Astrocyte of the spinal cord (primary cell): ENCODE measurements at places on chromosomes 2 and 18.
A peak's percentile ranks its signal among the peaks of the same experiment; 100 is the strongest.

DNA sequence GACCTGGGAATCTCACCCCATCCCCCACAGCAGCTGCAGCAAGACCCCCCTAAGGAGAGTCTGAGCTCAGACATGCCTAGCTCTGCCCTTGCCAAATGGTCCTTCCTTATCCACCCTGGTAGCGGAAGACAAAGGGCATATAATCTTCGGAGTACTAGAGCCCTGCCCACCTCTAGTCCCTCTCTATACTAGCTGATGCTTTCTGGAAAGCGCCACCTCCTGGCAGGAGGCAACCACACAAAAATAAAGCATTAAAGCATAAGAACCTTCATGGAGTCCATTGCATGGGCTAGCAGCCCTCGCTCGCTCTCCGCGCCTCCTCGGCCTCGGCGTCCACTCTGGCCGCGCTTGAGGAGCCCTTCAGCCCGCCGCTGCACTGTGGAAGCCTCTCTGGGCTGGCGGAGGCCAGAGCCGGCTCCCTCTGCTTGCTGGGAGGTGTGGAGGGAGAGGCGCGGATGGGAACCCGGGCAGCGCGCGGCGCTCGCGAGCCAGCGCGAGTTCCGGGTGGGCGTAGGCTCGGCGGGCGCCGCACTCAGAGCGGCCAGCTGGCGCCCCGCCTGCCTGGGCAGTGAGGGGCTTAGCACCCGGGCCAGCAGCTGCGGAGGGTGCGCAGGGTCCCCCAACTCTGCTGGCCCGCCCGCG is 941.2 kb downstream of the SUCLG1 start:
- no peak for DNase-seq

GRCh38 chr2:42296226-42296625 is 64.8 kb downstream of the COX7A2L start:
- DNase-seq: no peak

GRCh38 chr18:46042571-46043123 is 29.4 kb downstream of the PSTPIP2 start:
- peak; percentile 84 for DNase-seq

DNA sequence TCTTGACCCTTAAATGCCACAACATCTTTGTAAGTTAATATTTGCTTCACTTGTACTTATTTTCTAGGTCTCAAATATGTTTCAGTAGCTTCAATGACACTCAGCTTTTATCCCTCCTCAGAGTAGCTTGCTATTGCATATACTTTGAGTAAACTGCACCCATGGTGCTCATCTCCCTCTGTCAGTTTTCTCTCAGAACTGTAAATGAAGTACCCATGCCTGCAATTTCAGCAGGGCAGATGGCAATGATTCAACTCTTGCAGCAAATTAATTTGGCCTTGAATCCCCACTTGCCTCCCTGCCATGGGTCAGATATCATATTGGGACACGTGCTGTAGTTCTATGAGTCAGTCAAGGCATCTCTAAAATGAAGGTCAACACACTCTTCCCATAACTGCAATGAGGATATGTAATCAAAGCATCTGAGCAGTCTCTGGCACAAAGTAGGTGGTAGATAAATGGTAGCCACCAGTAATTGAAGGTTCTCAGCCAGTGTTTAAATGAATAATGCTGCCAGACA is 225.8 kb downstream of the PIEZO2 start:
- no peak for DNase-seq

DNA sequence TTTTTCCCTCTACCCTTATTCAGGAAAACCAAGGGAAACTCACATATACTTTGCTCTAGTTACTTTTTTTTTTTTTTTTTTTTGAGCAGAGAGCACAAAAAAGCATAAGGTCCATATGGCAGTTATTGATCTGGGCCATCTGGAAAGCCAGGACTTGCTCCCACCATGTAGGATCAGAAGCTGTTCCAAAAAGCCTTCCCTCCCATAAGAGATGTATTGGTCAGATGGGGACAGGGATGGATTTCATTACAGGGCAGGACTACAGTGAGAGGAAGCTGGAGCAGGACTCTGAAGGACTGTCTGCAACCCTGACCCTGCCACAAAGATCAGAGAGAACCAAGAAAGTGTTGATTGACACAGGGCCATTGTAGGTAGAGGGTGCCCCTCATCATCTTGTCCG is 57.3 kb downstream of the NRP2 start:
- DNase-seq: no peak

DNA sequence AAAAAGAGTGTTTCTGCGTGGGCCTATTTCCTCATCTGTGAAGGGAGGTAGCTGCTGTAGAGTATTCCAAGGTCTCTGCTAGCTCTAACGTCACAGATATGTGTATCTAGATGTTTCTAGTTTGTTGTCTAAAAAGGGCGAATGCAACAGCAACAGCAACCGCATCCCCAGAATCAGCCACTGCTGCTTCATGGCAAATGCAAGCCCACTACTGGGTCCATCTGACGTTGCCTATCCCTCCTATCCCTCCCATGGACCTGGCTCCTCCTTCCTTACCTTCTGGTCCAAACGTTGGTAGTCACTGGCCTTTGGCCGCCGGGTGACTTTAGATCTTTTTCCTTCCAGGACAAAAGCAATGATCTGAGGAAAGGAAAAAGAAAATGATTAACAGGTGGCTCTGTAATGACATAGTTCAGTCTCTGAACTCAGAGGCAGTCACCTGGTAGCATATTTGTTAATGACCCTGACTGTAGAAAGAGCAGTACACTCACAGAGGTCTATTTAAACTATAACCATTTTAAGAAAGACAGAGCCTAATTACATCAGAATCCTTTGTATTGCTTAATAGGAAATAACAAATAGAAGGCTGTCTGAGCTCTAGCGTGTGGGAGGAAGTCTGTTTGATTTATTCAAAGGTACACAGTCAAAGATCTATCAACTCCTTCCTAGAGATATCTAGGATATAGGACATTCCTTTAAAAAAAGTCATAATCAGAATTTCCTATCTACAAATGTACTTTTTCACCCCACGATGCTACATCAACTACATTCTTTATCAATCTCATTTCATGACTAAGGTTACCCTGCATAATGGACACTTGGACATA is 2.9 kb downstream of the TGOLN2 start:
- no peak for DNase-seq

- no peak for DNase-seq
Observed at GRCh38 chr2:237661270-237661669, 33.9 kb downstream of the LRRFIP1 start.

DNA sequence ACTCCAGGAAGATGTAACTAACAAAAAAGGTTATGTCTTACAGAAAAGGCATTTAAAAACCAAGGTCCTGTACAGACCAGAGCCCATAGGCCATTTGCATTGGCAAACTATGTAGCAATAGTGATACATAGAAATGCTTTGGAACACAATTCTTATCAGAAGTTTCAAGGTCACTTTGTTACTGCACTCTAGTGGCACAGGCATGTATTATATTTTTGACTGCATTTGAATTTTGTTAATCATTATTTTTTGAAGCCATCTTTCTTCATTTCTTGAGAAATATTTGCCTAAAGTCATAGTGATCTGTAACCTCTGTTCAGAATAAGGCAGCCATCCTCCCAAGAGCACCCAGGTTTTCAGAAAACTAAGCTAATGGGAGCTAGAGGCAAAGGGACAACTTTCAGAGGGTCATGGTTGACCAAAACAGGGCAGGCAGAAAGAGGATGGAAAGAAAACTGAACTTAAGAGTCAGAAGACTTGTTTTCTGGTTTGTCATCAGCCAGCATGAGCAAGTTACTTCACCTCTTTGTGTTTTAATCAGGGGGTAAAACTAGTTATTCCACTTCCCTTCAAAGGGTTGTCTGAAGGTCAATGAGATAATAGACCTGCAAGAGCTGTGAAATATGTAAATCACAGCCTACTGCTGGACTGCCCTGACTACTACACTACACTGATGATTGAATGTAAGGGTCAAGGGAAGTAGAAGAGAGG is 41.5 kb downstream of the SLC38A11 start:
- DNase-seq: peak; percentile 26

DNA sequence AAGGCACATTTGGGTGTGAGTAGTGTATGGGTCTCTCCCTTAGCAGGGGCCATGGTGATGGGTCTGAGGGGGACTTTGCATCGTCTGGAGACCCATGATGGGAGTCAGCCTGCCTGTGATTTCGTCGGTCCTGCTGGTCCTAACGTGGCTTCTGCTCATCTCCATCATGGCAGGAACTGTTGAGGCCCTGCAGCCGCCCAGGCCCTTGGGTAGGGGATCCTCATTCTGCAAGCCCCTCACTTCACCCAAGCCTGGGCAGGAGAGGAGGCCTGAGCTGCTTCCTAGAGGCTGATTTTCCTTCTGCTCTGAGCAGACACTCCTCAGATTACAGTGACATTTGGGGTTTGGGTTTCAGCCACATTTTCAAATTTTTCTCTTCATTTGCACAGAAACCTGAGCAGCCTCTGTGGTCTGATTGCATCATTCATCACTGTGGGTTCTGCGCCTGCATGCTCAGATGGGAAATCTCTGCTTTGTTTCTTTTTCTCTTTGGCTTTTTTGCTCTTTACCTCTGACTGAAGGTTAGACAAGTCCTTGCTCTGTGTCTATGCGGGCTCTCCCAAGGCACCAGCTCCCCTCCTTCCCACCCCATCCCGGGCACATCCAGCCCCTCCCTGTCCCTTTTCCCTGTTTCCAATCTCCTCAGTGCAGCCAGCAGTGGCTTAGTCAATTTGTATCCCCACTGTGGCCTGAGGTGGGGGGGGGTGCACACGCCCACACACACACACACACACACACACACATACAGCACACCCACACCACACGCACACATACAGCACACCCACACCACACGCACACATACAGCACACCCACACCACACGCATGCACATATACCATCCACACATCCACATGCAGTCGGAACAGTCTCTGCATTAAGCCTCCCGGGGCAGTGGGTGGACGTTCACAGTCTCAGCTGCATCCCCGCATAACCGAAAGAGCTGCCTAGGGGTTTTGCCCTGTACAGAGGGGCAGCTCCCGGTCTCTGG is 305.4 kb upstream of the HS6ST1 start:
- peak; percentile 94 for DNase-seq

DNA sequence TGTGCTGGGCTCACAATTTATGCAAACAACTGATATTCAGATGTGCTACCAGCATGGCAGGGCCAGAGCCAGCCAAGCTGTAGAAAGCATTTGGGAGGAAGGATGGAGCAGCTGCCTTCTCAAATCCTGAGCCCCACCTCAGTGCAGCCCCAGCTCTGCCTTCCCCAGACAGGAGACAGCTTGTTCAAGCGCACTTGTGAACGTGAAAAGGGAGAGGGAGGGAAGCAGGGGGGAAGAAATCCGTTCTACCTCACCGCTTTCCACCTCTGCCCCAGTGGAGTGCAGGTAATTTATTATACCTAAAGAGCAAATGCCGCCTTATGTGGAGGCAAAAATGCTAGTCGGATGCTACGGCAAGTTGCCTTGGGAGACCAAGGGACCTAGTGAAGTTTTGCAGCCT is 66.0 kb upstream of the SLC14A2 start:
- no peak for DNase-seq

GRCh38 chr18:46856973-46857372 is 60.3 kb downstream of the PIAS2 start:
- no peak for DNase-seq
